ENCODE measurements at places on chromosomes 11 and 22.

DNA sequence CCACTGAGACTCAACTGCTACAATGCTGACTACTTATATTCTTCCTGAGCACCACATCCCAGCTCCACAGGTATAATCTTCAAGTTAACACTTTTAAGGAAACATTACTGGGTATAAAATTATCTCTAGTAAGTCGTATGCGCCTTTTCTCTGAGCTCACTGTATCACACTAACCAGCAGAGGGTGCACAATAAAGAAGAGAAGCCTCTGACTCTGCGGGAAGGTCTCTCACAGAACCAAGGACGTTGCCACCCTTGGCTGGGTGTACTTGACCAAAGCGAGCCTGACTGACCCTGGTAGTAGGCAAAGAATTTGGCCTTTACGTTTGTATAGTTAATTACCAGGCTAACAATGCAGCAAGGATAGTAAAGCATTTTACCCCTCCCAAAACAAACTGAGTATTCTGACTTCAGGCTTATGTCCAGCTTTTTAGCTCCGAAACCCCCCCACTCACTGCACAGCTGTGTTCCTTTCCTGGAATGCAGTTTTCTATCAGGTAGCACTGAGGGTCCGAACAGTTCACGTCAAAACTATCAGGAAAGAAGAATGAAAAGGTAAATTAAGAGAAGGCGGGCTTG is at the start of gene BTBD18:
Gene BTBD18, minus strand, starts transcription at position 144 of the 578 bp plus-strand sequence. CDS start 631 bp downstream, outside the sequence.
- no peak for DNase-seq

DNA sequence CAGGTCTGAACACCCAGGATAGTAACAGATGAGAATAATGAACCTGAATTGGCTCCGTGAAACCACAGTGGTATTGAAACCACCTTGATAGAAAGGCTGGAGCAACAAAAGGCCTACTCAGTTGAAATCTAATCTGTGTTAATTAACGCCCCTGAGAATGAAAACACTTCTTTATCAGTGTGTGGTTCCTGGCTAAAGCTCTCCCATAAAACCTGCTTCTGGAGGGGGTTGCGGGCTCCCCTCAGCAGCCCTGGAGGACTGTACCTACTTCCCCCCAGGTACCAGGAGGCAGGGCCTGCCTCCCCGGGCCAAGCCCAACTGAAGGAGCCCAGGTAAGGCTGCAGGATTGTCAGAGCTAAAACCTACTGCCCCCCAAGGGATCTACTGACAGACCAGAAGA is 54.6 kb downstream of the PLEKHA7 start:
- DNase-seq: no peak

- no peak for DNase-seq
These were observed 87.5 kb downstream of the DDX10 start for GRCh38 chr11:108752297-108752751.

GRCh38 chr11:61749591-61750217 is 2.7 kb upstream of the MYRF start:
- no peak for DNase-seq

GRCh38 chr22:39489094-39490068 is 12.7 kb upstream of the MIEF1 start:
- DNase-seq: no peak

DNA sequence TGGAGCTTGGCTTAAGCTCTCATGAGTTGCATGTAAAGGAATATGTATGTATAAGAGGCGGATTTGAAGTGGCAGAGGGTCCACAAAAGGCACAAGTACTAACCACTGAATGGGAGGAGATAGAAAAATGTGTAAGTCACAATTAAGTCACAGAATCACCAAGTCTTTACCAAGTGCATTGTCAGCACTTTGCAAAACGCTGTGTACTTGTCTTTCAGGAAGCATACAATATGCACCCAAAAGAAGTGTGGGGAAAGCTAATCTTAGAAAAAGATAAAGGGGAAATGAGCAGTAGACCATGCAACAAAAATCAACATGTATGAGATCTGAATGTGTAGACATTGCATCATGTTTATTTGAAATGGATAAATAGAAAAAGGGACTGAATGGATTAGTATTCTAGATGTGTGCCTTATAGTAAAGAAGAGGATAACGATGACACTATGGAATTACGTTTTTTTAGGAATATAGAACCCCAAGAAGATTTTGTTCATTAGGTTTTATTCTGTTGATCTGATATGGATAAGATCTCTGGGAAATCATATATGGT is 4.5 kb downstream of the CNTF start:
- no peak for DNase-seq

GRCh38 chr11:118313242-118313641 is 8.7 kb downstream of the CD3E start:
- DNase-seq: no peak

DNA sequence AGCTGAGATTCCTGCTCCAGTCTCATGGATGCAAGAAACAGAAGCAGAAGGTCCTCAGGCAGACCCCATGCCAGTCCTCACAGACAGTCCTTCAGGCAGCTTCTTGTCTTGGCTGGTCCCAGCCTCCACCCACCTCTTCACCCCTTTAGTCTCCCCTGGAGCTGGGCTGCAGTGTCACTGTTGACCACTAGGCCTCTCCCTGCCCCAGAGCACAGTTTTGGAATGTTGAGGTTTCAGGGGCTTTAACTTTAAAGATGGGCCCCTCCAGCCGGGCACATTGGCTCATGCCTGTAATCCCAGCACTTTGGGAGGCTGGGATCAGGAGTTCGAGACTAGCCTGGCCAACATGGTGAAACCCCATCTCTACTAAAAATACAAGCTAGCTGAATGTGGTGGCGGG is 39.5 kb upstream of the GCAT start:
- DNase-seq: no peak

GRCh38 chr22:35752006-35752862 is 34.6 kb downstream of the APOL5 start:
- DNase-seq: no peak

DNA sequence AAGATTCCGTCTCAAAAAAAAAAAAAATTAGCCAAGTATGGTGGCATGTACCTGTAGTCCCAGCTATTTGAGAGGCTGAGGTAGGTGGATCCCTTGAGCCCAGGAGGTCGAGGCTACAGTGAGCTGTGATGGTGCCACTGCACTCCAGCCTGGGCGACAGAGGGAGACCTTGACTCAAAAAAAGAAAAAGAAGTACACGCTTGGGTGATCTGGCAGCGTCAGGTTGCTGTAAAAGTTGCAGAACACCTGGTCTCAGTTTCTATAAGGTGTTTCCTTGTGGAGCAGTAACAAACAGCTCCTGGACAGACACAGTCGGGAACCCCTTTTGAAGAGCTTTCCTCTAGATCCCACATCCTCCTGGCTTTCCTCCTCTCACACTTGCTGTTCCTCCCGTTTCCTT is 45.8 kb downstream of the SCGB1A1 start:
- no peak for DNase-seq

DNA sequence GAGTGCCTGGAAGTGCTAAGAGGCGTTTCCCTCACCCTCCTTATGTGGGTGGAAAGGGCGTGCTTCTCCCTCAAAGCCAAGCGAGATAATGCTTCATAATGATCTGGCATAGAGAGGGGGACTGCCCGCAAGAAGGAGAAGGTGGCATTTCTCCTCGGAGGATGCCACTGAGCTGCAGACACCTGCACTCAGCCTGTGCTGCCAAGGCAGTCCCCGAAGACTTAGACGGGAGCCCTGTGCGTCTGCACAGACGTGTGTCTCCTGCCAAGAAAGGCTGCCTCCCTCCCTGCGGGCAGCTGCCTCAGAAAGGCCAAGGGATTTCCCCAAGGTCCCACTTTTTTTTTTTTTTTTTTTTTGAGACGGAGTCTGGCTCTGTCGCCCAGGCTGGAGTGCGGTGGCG is 48.1 kb upstream of the SPATA19 start:
- DNase-seq: no peak

DNA sequence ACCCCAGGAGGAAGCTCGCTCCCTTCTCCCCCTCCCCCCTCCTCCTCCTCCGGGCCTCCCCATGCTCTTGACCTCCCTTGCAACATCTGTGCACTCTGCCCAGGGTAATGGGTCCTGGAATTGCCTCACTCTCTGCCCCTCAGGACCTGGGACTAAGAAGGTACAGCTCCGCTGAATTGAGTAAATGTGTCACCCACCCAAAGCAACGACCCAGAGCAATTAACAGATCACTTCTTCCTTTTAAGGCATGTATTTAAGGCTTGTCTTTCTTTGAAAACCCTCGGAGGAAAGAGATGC is 15.1 kb downstream of the GDPD5 start:
- DNase-seq: no peak

DNA sequence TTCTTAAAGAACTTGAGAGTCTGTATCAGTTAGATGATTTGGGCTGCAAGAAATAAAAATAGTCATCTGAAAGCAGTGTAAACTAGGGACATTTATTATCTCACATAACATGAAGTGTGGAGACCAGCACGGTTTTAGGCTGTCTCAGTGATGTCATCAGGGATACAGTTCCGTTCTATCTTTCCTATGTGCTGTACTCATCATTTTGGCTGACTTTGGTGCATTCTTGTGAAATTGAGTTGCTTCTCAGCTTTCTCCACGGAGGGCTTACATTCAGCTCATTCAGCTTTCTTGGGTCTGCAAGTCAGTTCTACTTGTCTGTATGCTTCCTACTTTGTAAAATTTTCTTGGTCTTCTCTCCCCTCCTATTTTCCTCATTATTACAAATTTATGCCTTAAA is 51.8 kb upstream of the LIN7C start:
- DNase-seq: no peak

DNA sequence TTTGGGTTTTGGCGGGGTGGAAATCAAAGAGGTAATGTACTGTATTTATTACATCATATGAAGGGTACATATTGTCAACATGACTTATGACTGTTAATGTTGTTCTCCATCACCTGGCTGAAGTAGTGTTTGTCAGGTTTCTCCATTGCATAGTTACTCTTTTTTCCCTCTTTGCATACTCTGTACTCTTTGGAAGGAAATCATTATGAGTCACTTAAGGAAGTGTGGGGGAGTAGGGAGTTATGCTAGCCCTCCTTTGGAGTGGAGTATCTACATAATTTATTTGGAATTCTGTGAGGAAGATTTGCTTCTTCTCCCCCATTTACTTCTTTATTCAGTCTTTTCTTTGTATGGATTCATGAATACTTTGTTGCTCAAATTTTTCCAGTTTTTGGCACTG is 3.6 kb upstream of the PGR start:
- DNase-seq: no peak

DNA sequence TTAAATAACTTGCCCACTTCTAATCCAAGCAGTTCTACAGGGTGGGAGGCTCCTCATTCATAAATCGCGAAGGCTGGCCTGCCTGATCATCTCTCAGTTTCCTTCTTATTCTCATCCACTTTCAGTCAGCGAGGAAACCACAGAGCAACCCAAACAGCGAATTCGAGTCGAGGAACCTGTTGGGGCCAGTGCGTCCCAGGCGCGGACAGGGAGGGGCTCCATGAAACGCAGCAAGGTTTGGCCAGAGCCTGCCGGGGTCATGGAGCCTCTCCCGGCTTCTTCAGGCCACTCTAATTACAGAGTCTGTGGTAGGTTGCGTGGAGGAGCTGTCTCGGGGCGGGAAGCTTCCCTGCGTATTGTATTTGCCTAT is 741 bp upstream of the NAV2 start:
- DNase-seq: no peak

DNA sequence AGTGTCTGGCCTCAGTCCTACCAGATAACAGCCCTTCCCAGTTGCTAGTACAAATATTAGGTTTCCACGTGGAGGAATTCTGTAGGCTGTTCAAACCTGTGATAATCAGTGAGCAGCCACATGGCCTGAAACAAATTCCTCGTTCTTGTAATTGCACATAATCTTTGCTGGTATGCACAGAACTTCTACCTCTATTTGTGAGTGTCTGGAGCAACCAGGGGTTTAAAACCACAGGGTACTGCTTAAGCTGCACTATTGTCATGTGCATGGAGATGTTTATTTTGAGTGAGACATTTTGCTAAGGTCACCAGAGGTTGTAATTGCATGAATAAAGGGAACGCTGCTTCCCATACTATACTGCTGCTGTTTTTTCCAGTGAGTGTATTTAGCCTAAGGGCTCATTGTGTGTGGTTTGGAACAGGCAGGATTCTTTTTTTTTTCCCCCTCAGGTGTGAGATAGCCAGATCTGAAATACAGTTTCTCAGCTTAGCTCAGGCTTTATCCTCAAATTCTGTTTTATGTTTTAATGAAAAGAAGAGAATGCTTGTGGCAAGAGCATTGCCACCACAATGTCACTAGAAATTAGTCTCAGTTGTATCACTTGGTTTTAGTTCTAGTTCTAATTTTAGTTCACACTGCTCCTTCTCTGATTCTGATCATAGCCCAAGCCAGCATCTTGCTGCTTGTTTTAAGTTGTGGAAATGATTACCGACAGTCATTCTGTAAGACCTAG is 60.5 kb downstream of the CYB5R2 start:
- DNase-seq: no peak

DNA sequence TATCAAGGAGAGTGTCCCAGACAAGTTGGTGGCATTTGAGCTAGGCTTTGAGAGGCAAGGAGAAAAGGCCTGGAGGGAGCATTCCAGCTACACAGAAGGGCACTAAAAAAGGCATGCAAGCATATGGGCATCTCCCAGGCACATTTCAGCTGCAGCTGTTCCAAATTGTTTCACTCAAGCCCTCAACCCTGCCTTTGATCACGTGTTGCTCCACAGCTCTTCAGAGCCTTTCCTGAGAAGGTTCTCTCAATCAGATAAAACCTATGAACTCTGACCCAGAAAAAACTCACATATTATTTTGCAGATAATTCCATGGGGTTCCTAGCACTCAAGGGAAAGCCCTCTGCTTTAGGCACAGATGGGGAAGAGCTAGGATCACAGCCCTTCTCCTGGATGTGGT is 24.4 kb upstream of the HSPA8 start:
- DNase-seq: no peak

DNA sequence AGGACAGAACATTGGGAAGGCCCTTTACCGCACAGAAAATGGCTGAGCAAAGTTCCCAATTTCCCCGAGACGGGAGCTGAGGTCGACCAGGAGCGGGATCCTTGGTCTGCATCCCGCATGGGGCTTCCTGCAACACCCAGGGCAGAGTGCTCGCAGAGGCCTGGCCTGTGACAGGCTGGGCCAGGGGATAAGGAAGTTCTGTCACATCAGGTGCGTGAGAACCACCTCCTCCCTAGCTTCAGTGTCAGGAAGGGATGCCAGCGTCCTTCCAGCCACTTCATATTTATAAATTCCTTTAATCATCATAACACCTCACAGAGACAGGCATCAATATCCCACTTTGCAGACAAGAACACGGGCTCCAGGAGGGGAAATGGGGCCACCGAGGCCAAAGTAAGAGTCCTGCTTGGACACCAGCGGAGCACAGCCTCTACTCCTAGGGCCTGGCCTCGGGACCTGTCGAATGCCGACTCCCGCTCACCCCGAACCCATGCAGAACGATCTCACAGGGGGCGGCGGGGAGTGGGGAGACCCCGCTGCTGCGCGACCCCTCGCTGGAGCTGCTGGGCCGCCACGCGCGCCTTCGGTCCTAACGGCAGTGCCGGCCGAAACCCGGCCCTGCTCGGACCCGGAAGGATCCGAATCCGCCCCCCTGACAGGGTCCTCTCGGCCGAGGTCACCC is 532 bp downstream of the BET1L start:
- no peak for DNase-seq

- no peak for DNase-seq
These were observed 20.9 kb downstream of the PANX1 start for GRCh38 chr11:94149431-94150017.

GRCh38 chr11:41795004-41795403 is 335.6 kb upstream of the LRRC4C start:
- no peak for DNase-seq

Data from activated CD4-positive, alpha-beta T cell treated with anti-CD3 and anti-CD28 coated beads for 4 hours (primary cell).